ENCODE measurements at places on chromosomes 1 and 21.

GRCh38 chr1:32199717-32200072 lies 700 bp upstream of the CCDC28B start:
- DNase-seq, result no peak

DNA sequence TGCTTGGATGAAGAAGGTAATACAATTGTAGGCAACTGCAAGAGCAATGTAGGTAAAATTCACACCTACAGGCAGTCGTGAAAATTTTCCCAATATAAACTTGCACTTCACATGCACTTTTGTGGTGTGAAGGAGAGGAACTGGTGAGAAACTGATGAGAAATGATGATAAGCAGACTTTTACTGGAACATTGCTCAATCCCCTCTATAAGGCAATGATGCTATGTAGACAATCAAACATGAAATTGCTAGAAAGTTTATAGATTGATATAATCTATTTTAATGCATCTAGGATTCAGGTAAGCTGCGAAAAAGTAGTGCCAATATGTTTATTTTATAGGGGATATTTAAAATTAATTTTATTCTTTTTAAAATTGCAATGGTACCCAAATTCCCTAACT lies 802.2 kb downstream of the KCNT2 start:
- DNase-seq, result no peak

- DNase-seq, result peak; percentile 31
Observed at GRCh38 chr1:93078203-93078602, 880 bp upstream of the MTF2 start.

GRCh38 chr1:87370544-87370943 lies 41.9 kb downstream of the LMO4 start:
- no peak for DNase-seq

DNA sequence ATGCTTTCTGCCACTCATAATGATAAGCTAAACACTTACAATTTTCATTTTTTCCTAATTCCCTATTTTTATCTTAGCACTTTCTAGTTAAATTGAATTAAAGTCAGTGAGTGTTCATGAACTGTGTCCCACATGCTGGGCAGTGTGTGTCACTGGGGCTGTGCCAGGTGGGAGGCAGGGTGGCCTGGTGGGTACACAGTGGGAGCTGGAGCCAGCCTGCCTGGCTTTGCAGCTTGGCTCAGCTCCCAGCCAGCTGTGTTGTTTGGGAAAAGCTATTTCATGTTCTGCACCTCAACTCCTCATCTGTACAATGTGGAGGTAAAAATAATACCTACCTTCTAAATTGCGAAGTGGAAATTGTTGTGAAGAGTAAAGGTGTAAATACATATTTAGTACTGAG lies 238.4 kb downstream of the PLA2G4A start:
- no peak for DNase-seq

- peak; percentile 39 for DNase-seq
Observed at GRCh38 chr1:200410566-200410878, 686 bp upstream of the ZNF281 start.

DNA sequence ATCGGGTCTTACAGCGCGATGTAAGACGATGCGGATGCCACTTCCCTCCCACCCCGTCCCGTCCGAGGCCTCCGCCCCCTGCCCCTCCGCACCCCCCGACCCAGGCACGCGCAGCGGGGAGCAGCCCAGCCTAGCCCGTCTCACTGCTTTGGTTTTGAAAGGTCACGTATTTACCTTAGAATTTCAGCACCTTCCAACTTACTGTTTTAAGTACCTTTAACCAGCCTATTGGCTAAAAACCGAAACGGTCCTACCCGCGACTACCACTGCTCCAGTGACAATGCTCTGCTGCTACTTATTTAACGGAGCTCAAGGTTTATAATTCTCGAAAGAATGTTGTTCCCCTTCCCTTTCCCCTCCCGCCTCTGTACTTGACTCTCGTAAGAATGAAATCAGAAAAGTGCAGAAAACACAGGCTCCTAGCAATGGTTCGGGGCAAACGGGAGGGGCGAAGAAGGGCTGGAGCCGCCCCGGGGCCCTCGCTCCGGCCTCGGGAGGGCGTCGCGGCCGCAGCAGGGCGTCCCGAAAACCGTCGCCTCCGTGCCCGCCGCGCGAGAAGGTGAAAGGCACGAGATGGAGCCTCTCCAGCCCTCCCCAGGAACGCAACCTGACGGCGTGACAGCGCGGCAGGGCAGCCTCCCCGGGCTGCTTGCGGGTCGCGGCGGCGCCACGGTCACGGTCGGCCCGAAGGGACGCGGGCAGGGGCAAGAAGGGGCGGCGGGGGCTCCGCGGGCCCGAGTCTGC lies 667 bp downstream of the TMEM50B start:
- peak; percentile 49 for DNase-seq

DNA sequence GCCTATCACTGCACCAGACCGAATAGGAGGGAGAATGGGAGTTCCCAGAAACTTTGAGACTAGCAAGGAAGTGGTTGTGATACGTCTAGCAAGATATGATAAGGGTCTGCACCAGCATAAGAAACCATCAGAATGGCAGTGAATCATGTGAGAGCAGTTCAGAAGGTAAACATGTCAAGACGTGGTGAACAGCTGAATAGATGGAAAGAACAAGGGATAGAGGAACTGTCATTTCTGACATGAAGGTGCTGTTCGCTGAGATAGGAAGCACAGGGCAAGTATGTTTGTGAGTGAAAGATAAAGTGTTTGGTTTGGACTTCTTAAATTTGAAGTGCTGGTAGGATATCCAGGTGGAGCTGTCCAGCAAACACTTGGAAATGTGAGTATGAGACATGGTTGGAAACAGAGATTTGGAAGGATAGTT lies 1.1 kb upstream of the AGO1 start:
- DNase-seq, result no peak

DNA sequence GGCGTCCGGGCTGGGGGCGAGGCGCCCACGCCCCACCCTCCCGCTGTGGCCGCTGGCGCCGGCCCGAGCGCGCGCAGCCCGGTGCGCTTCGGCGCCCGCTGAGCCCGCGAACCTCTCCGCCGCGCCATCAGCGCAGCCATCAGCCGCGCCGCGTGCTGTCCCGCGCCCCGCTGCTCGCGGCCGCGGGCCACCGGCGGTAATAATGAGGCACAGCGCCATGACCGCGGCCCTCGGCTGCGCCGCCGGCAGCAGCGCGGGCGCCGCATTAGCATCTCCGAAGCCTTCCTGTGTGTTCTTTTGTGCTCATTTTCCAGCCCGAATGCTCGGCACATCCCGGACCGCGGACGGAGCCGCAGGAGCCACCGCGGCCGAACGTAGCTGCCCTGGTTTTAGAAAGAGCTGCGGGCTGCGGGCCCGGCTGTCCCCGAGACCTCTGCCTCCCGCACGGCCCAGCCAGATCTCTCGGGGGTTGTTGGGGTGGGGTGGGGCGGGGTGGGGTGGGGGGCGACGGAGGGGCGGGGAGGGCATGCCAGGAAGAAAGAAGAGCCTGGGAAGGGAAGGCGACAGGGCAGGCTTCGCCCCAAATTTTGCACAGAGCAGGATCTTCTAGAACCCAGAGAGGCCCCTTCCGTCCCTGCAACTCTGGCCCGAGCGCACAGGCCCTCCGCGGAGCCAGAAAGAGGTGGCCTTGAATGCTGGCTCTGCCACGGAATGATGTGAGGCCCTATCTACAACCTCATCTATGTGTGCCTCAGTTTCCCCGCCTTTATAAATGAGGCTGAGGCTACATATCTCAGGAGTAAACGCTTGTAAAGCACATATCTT lies 55.3 kb downstream of the RRAGC start:
- DNase-seq, result no peak

- no peak for DNase-seq
Observed at GRCh38 chr1:22875241-22875640, 97.4 kb downstream of the LACTBL1 start.

DNA sequence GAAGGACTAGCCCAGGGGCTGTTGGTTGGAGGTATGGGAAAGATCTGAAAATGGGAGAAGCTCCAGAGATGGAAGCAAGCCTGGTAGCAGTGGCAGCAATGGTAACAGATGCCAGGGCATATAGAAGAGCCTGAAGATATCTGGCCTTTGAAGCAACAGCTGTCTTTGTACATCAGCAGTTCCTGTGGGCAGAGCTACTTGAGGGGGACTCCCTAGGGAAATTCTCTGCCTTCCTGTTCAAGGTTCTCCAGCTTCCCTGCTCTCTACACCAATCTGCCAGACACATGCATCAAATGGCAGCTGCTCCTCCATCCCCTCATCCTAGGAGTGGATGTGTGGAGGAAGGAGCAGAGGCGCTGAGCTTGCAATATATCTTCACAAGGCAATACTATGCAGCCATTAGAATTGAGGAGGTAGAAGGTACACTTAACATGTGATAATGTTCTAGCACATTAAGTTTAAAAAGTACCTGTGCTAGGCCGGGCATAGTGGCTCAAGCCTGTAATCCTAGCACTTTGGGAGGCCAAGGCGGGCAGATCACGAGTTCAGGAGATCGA lies 2.2 kb downstream of the TMEM35B start:
- DNase-seq, result no peak

DNA sequence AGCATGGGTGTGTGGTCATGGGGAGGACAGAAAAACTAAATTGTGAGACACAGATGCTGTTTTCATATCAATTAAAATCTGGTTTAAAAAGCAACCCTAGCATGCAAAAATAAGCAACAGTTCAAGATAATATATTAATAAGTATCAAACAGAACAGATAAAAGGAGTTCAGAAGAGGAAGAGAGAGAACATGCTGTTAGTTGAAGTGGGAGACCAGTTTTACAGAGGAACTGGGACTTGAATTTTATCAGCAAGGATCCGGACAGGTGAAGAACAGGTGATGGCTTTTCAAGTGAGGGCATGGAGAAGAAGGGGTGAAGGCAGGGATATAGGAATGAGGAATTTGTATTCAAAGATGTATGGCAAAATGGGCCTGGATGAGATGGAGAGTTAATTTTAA lies 75.9 kb downstream of the PRRX1 start:
- no peak for DNase-seq

- peak; percentile 5 for DNase-seq
Observed at GRCh38 chr1:182143825-182144645, 82.5 kb upstream of the ZNF648 start.

DNA sequence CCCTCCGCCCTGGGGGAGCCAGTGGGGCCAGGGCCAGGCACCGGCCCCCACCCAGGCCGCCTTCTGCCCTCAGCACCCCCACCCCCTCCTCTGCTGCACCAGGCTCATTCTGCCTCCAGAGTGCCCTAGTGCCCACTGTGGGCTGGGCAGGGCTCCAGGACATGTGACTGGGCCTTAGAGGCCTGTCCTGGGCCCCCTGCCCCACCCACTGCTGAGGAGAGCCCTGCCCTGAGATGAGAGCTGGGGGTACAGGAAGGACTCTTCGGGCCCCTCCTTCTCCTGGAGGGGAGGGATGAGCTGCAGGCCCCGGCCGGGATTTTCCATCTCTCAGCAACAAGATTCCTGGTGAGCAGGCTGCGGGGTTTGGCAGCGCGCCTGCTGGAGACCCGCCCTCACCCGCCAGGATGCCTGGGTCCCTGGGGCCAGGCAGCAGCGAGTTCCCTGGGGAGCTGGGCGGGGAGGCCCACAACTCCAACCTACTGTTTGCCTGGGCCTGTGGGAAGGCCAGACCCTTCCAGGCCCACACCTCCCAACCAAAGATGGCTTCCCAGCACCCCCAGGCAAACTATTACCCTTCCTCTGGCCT lies 14.0 kb downstream of the AHDC1 start:
- DNase-seq, result no peak

GRCh38 chr1:194084755-194085154 lies 898.3 kb upstream of the B3GALT2 start:
- no peak for DNase-seq

DNA sequence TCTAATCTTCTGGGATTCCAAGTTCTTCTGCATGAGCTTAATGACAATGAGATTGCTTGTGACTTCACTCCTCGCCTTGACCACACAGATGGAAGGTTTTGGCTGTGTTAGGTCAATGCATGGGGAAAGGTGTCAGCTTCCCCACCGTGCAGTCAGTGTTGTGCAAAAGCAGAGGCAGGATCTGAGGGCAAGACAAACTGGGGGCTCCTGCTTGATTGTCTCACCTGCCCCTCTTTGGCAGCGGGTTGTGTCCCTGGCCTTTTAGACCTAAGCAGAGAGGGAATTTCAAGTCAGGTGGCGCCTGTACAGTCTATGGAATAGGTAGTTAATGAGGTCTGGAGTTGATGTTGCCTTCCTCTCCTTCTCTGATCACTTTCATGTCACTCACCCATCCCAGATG lies 150.1 kb downstream of the CNIH3 start:
- no peak for DNase-seq

GRCh38 chr21:26920055-26920454 lies 46.8 kb downstream of the ADAMTS5 start:
- no peak for DNase-seq

- DNase-seq, result peak; percentile 74
Observed at GRCh38 chr1:200154069-200154767, 126.7 kb downstream of the NR5A2 start.

GRCh38 chr1:67338642-67339041 lies 31.0 kb downstream of the IL12RB2 start:
- DNase-seq, result no peak

DNA sequence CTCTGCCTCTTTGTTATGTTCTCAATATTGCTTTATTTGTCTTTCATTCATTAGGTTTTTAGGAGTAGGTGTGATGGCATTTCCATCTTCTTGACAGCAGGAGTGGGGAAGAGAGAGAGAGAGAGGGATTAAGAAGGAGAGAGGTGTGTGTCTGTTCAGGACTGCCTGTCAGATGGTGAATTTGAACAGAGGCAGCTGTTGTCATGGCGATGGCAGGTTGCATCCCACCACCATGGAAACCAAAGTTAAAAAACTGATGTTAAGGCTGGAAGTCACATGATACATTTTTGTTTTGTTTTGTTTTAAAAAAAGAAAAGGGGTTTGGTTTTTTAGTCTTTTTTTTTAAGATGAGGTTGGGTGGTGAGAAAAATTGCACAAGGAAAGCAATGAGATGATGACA lies 18.3 kb downstream of the CACNA1E start:
- DNase-seq, result no peak

DNA sequence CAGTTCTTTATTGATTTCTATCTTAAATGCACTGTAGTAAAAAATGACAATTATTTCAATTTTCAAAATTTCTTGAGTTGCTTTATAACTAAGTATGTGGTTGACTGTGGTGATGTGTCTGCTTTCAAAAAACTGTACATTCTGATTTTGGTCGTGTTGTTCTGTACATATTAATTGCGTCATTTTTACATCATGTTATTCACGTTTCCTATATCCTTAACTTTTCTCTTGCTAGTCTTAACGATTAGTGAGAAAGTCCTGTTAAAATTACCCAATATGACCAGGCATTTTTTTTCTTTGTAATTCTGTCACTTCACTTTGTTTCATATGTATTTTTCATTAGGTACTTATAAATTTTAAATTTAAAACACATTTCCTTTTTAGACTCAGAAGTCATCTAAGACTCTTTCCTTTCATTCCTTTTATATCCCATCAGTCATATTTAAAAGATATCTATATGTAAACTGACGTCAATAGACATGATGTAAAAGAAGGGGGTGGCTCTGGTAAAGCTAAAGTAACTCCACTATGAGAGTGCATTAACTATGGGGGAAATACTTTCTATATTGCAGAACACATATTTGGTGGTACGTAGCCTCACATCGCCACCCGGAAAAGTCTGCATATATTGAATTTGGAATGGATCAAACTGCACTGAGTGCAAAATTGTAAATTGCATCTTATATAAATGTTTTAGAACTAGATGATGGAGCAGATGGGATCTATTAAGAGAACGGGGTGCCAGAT lies 1.1 kb upstream of the COA6 start:
- no peak for DNase-seq
